ENCODE measurements at places on chromosomes 5 and 9.

GRCh38 chr9:88950341-88951154, 40.7 kb upstream of the S1PR3 start:
- DNase-seq: no peak

DNA sequence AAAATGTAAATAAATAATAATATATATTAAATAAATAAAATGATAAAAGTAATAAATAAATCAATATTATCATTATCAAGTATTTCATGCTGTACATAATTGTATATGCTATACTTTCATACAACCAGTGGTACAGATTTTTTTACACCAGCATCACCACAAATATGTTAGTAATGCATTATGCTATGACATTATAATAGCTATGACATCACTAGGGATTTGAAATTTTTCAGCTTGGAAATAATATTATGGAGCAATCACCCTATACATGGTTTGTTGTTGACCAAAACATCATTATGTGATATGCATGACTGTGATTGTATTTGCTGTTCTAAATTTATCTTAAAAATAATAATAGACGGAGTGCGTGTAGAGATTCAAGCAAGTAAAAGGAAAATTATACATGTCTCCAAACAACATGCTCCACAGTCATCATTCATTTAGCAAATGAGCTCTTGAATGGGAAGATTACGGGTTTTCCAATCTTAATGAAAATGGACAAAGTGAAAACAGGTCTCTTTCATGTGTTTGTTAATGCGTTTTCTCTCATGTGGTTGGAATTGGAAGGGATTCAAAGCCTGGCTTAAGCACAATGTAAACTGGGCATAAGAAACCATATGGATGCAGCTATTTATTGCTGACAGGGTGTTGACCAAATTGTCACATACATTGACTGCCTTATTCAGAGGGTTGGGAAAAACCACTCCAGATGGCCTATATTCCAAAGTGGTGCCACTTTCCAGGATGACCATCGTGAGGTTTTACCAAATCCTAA, 643.0 kb upstream of the RGMB start:
- no peak for DNase-seq

GRCh38 chr9:38141746-38142591, 72.9 kb upstream of the SHB start:
- no peak for DNase-seq

- no peak for DNase-seq
Measured at GRCh38 chr9:114687034-114687433, 5.0 kb upstream of the TEX48 start.

- no peak for DNase-seq
Measured at GRCh38 chr9:133990366-133991213, 1.5 kb downstream of the VAV2 start.

GRCh38 chr5:55004729-55005128, 19.3 kb upstream of the GZMK start:
- no peak for DNase-seq
